ENCODE measurements at places on chromosomes 5 and 9.

GRCh38 chr9:88980740-88981203 is 10.5 kb upstream of the S1PR3 start:
- no peak for DNase-seq

DNA sequence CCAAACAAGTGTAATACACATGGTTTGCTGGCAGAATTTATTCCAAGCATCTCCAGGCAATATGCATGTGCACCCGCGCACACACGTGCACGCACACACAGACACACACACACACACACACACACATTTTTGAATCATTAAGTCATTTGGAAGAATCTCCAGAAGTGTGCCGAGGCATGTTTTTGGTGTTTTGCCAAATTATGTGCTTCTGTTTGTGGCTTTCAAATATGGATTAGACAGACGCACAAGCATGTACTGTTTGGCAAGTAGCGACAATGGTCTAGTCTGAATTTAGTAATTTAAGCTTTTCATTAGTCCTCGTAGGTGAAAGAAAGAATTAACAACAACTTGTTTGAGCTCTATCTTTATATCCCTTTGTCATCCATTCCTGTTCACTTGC is 36.7 kb downstream of the NFIB start:
- DNase-seq: no peak

- DNase-seq: no peak
Observed at GRCh38 chr5:149323210-149323609, 22.1 kb upstream of the GRPEL2 start.

DNA sequence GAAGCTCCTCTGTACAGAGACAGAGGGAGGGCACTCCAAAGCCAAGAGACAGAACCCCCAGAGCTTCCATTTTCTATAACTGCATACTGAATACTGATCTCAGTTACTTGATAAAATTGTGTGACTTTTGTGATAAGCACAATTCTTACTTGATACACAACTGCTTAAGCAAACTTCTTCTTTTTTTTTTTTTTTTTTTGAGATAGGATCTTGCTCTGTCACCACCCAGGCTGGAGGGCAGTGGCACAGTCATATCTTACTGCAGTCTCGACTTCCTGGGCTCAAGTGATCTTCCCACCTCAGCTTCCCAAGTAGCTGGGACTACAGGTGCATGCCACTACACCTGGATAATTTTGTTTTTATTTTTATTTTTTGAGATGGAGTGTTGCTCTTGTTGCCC is 252.1 kb upstream of the ZNF608 start:
- DNase-seq: no peak

DNA sequence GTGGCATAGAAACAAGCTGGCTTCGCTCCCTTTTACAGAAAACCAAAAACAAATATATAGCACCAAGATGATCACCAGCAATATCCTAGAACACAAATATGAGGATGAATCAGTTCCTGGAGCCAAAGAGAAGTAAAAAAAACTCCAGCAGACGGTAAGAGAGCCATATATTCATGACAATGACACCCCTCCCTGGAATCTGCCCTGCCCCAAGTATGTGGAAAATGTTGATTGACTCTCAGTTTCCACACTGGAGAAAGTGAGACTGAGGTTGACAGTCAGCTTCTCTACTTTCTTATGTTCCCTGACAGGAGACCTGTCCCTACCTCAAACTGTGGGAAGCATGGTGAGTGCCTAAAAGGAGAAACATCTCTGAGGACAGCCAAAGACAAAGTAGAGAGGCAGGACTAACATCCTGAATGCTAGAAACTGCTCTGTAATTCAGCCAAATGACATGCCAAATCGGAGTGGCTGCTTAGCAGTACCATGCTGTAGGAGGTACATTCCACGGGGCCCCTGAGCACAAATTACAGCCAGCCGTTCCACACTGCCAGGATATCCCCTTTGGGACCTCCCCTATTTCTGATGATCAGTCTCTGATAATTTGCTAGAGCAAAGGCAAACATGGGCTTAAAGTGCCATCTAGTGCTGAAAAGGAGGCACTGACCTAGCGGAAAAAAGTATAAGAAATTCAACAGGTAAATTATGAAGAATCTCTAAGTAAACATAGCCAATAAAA is 424.0 kb upstream of the RGMB start:
- DNase-seq: no peak

GRCh38 chr9:85521371-85522197 is 220.2 kb downstream of the AGTPBP1 start:
- no peak for DNase-seq

GRCh38 chr5:32135086-32135485 is 39.0 kb downstream of the GOLPH3 start:
- no peak for DNase-seq
